ENCODE measurements at places on chromosomes 4 and X.

DNA sequence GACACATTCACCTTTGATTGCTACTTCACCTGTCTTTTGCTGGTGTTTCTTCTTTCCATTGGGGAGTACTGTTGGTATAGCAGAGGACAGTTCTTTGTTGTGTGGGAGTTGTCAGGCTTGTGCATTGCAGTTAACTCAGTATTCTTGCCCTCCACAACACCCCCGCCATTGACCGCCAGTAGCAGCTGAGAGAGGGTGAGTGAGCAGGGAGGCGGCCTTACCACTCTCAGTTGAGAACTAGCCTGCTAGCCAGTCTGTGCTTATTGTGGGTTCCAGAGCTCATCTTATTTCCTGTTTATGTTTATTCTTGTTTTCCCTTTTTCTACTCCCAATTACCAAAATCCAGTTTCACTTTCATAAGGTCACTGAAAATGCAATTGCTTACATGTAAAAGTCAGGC lies 52.2 kb downstream of the STIM2 start:
- no peak for DNase-seq

DNA sequence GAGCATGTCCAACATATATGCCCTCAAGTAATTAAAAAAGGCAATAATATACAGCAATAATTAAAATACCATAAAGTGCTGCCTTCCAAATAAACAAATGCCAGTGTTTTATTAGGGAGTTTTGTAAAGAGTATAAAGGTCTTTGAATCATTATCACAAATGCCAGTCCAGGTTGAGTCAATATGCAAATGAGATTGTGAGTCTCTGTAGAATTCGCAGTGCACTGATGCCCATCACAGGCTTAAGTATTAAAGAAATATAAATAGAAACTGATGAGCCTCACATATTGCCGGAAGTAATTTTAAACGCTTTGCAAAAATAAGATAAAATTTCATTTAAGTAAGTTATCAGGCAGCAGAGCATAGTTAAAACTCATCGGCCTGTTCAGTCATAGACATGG lies 205.0 kb upstream of the TECRL start:
- no peak for DNase-seq

GRCh38 chr4:5976921-5977320 lies 41.3 kb downstream of the C4orf50 start:
- no peak for DNase-seq

- no peak for DNase-seq
Measured at GRCh38 chr4:20264688-20265087, 13.0 kb downstream of the SLIT2 start.

DNA sequence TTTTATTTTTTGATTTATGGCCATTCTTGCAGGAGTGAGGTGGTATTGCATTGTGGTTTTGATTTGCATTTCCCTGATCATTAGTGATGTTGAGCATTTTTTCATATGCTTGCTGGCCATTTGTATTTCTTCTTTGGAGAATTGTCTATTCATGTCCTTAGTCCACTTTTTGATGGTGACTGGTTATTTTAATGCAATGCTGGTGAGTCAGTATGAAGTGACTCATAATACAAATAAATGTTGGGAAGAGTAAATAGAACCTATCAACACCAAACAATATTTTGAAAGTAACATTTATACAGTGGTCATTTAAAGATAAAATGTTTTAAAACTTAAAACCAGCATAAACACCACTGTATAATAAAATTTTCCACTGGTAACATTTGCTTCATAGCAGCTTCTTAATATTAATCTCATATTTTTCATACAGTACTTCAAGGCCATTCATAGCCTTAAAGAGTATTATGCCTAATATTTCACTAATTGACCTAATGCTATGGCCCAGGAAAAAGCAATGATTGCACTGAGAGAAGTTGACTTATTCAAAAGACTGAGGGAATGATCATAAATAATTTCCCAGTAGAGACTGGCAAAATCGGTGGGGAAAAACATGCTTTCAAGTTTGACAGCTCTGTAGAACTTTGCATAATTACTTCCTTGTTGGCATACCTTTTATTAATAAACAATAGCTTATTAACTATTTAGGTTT lies 33.9 kb downstream of the CASK start:
- DNase-seq, result peak; percentile 53

DNA sequence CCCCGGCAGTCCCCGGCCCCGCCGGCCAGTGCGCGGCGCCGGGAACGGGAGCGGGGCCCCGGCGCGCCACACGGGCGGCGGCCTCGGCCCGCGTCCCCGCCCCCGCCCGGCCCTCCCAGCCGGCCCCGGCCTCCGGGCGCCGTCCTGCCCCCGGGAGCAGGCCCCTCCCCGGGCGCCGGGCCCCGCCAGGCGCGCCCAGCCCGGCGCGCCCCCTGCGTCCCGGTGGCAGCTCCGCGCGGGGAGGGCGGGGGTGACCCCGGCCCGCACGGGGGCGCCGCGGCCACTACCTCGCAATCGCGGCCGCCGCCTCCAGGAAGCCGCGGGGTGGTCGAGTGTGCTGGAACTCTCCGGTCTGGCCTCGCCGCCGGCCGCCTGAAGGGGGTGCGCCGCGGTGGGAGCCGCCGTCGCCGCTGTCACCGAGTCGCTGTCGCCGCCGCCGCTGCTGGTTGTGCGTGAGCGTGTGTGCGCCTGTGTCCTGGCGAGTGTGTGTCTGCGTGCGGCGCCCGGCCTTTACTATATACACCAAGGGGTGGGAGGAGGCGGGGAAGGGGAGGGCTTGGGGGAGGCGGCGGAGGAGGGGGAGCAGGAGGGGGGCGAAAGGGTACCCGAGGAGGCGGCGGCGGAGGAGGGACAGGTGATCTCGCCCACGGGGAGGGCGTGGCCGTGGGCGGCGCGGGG lies at the start of gene RAI2:
TSS of gene RAI2 (minus strand) at position 488 of the 678 bp plus-strand sequence. CDS start 59,288 bp downstream, outside the sequence.
- no peak for DNase-seq

DNA sequence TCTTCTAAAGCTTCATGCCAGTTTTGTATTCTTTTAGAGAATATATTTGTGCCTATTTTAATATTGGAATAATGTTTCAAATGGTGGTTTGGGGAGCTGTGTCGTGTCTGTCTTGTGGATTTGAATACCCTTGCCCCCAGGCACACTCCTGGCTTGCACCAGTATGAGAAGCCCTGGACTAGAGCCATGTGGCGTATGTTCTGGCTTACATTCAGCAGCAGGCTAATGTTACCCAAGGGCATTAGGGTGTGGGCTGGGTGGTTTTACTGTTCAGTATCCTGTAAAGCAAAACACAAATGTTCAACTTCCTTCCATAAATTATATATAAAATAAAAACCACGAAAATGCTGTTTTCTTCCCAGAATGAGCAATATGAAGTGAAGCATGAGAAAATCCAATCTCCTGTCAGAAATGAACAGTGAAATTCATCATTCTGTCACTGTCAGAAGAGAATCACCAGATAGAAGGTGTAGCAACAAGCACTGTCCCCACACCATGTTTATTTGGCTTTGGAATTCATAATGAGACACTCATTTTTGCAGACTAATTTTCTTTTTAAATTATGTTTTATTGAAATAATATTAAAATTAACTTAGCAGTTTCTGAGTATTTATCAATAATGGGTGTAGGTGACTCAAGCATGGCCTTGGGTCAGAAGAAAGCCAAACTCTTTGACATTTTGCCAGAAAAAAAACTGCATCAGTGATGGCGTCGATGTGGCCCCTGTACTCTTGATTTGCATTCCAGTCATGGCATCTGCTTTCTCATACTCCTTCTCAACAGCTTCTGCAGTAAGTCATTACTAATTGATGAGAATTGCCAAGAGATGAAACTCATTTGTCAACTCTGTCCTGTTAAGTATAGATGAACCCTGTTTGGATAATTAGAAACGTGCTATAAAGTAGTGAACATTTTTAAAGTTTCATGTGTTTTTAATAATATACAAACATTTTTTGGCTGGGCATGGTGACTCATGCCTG lies 43.8 kb downstream of the WWC2 start:
- peak; percentile 74 for DNase-seq

GRCh38 chr4:143512978-143513313 lies 556 bp upstream of the SMARCA5 start:
- DNase-seq, result no peak

DNA sequence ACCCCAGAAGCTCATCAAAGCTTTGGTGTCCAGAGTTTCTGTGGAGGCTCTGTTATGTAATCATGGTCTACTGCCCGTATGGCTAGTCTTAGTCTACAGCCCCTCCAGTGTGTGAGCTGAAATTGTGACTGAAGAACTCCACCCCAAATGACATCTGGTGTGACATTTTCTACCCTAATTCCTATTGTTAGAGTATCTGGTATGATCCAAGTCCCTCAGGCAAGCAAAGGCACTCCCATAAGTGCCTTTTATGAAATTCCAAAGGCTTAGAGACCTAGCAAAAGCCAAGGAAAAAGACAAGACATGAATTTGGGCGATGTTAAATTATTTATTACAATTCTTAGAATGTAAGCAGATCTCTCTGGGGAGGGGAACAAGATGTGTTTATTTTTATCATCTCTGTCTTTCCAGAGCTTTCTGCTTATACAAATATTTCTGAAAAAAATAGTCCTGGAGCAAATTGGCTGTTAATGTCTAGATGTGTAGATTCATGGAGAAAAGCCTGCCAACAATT lies 417.4 kb downstream of the CCSER1 start:
- DNase-seq, result no peak

- DNase-seq, result no peak
Measured at GRCh38 chr4:53716011-53716410, 124.7 kb upstream of the LNX1 start.

GRCh38 chrX:113977887-113978286 lies 606.0 kb upstream of the HTR2C start:
- no peak for DNase-seq

- DNase-seq, result no peak
Measured at GRCh38 chr4:127055357-127055756, 577.4 kb upstream of the INTU start.

GRCh38 chr4:972651-973424 lies 531 bp downstream of the DGKQ start:
- DNase-seq, result peak; percentile 20

DNA sequence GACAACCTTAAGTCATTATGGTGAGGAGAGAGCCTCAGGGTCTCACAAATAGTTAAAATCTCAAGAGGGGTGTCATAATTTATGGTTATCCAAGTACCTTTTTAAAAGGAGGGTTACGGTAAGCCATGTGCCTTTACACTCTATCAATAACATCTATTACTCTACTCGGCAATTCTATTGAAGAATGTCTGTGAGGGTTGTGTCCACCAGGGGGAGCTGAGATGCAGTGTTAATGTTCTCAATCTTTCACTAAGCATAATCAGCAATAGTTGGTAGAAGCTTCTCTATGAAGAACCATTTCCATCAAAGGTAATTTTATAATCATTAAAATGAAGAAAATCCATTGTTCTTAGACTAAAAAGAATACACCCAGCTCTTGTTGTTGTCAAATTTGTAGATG lies 457.4 kb downstream of the CENPC start:
- peak; percentile 4 for DNase-seq

DNA sequence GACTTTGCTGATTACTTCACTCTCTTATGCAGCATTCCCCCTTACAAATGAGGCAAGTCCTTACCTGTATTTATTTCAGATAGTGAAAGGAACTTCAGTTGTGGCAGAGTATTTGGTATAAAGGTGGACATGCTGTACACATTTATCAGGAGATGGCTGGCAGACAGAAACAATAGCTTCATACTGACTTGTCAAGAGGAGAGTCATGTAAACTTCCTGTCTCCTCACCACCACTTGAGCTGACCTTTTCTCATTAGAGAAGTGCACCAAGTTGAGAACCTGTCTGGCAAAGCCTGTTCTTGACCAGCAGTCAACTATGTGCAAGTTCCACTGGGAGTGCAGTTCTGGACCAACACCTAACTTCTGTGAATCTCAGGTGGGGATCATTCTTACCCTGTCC lies 80.8 kb downstream of the LARP1B start:
- no peak for DNase-seq
